ENCODE measurements at places on chromosomes 5 and 9.

DNA sequence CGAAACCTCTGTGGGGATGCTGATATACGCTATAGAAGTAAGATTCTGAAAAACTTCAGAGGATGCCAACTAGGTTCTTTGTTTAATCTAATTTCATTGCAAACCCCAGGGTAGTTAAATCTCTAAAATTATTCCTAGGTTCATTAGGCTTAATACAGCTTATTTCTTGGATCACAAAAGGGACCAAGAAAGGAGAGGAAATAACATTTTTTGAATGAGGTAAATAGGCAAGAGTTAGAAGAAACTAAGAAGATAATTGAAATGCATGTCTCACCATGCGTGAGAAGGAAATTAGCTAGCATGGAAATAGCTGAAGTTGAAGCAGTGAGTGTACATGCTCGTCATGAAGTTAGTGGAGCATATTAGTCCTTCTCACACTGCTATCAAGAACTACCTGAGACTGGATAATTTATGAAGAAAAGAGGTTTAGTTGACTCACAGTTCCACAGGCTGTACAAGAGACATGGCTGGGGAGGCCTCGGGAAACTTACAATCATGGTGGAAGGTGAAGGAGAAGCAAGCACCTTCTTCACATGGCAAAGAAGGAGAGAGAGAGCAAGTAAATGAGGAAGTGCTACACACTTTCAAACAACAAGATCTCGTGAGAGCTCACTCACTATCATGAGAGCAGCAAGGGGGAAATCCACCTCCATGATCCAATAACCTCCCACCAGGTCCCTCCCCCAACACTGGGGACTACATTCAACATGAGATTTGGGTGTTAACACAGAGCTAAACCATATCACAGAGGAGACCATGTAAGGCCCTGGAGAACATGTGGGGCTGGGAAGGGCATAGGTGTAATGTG is 125.1 kb upstream of the OSMR start:
- no peak for DNase-seq

DNA sequence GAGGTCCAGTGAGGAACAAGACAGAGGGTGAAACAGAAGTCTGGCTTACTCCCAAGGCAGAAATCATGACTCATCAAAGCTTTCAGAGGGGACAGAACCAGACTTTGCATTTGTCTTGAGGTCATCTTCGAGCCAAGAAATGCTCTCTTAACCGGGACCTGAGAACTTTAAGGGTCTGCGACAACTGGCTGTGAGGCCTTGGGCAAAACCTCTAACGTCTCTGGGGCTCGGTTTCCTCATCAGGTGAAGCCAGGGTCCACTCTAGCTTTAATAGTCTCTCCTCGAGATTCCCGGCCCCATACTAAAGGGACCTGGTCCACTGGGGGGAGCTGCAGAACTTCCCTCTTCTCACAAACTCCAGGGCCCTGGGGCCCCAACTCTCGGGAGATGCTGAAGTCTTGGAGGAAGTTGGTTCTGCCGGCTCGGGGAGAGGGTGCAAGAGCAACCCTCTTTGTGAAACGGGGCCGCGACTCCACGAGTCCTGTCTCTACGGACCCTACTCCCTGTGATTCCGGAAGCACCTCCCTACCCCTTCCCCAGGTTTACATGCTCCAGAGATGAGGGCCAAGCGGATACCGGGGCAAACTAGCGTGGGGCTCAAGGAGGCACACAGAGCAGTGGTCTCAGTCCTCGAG is 2.6 kb downstream of the GLIS3 start:
- DNase-seq, result no peak

GRCh38 chr5:71929003-71929402 is 178.3 kb upstream of the MAP1B start:
- no peak for DNase-seq

GRCh38 chr9:31556667-31557463 is 827.6 kb upstream of the ACO1 start:
- no peak for DNase-seq

GRCh38 chr5:5290674-5291334 is 131.7 kb upstream of the ICE1 start:
- DNase-seq, result no peak

- DNase-seq, result no peak
Measured at GRCh38 chr5:177389241-177390169, 5.3 kb downstream of the SLC34A1 start.

- no peak for DNase-seq
Measured at GRCh38 chr5:57470339-57470738, 12.3 kb downstream of the ACTBL2 start.

DNA sequence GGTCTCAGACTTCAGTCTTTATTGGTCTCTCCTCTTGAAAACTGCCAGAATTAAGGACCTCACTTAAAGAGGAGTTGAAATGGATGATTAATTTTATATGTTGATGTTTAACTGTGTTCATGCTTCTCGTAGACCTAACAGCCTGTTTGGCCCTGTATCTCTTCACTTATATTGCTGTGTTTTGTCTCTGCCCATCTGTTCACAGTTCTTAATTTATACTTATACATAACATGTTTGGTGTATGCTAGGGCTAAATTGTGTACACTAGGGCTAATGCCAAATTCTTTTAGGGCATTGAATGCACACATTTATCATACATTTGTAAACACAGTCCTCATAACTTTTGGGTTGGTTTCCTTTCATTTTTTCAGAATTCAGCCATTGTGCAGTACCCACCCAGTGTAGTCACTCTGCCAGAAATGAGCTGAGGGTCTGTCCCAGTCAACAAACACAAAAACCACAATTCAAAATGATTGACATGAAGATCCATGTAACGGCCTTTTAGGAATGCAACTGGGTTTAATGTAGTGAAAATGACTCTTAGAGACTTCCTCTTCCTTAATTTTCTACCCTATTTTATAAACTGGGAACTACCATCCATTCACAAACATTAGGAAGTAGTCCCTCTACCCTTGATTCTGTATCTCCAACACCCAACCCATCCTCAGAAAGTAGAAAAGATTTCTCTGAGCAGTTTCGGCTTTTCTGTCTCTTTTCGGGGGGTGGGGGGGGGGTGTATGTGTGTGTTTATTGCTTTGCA is 668.8 kb upstream of the KLF4 start:
- no peak for DNase-seq

Data from nephron progenitor cell (in vitro differentiated cells).